ENCODE measurements at places on chromosomes 13 and 19.

DNA sequence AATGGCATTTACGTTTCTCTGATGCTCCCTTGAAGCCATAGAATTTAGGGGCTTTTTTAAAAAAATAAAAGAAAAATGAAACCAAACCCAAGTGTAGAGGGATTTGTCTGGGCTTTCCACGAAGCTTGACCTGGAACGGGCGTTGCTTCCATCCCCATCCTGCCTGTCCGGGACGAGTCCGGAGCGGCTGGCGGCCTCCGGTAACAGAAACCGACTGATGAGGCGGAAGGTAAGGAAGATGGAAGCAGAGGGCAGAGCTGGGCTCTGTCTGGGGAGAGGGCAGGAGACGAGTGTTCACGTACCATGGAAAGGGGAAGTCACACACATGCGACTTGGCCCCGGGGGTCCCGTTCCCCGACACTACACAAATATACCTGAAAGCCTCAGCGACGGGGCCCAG, 34.3 kb downstream of the BTBD2 start:
- DNase-seq, result no peak

GRCh38 chr13:30143666-30144400, 163.5 kb downstream of the KATNAL1 start:
- peak; percentile 44 for DNase-seq

DNA sequence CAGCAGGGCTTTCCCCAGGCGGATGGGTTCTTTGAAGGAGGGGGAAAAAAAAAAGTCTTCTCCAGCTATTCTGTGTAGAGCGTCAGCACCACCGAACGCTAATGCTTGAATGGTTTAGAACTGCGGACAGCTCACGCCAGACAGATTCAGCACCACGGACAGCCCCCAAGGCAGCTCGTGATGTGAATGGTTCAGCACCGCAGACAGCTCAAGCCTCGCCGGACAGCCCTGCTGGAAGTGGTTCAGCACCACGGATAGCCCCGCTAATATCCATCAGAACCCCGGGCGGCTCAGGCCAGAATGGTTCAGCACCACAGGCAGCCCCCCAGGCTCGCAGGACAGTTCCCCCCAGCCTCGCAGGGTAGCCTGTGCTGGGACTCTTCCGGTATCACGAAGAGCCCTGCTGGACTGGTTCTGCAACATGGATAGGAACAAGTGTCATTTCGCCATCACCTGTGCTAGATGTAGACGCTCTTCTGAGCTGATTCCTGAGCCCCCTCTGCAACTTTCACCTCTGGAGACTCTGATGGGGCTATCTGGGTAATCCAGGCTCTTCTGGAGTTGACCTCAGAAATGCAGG, 4.9 kb upstream of the SMIM17 start:
- DNase-seq, result peak; percentile 78

DNA sequence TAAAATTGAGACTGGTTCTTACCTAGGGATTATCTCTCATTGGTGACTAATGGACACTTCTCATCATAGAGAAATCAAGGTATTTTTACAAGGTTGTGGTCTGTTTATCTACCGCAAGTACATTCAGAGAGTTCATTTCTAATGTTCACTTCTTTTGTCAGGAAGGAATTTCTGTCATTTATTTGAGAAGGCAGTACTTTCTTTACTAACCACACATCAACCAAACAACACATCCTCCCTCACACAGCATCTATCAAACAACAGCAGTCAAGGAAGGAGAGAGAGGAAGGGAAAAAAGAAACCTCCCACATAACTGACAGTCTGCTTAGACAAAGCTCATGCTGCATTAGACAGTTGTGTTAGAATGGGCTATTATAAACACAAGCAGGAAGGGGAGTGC, 182.3 kb upstream of the KLF12 start:
- no peak for DNase-seq

GRCh38 chr13:79307866-79308298, 98.2 kb downstream of the RBM26 start:
- DNase-seq, result no peak

DNA sequence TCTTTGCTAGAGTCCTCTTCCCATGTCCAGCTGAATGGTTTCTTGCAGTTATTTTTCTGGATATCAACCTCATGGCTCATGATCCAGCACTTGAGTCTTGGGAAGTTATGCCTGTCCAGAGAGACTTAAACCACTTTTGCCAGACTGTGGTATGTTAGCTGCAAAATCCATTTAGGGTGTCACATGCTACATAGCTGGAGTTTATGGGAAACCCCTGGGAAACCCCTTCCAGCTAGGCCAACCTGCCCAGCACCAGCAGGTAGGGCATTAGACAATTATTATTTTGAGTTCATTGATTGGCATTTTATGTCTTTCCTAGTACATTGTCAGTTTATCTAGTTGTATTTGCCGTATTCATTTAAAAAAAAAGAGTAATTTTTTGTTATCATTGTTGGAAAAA, 797.8 kb downstream of the EFNB2 start:
- DNase-seq, result no peak

GRCh38 chr19:38778733-38779132, 5.4 kb upstream of the LGALS7 start:
- DNase-seq, result no peak

DNA sequence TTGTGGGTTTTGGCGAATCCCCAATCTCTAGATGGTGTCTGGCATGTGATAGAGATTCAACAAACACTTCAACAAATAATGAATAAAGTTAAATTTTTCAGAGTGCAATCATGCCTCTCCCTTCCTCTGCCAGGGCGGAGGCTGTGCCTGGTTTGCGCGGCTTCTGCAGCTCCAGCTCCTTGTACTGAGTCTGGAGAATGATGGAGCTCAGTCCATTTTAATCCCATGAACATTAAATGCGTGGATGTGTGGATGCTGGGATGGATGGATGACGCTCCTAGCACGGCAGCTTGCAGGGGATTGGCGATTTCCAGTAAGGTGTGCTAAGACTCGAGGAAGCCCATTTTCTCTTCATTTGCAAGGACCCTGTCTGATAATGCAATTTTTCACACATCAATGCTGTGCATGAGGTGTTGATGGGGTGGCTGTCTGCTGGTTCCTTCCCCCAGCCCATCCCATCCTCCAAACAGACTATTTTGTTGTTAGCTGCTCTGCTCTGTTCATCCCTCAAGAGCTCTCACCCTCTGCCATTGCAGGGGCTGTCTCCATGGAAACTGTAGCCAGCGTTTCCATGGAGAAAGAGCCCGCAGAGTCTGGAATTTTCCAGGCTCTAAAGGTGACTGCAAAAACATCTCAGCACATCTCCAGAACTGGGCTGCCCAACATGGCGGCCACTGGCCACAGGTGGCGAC, 92.6 kb upstream of the PEG3 start:
- no peak for DNase-seq

DNA sequence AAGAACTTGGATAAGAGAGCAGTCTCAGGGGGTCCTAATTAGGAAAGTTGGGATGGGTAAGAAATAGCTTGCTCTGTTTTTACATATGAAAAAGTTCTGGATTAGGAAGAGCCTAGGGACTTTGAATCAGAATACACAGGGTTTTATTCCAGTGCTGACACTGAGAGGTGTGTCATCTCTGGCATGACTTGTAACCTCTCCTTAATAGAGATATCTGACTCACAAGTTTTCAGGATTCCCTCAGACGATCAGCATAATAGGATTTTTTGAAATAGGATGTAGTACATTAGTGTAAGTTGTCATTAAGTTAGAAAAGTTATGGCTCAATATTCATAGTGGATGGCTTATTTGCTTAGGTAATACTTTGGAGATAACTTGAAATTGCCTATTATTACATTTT, 555.2 kb upstream of the MIR17HG start:
- no peak for DNase-seq

GRCh38 chr13:111789011-111789410, 277.9 kb upstream of the SOX1 start:
- no peak for DNase-seq

GRCh38 chr13:38135592-38135991, 214.1 kb upstream of the UFM1 start:
- DNase-seq, result no peak

DNA sequence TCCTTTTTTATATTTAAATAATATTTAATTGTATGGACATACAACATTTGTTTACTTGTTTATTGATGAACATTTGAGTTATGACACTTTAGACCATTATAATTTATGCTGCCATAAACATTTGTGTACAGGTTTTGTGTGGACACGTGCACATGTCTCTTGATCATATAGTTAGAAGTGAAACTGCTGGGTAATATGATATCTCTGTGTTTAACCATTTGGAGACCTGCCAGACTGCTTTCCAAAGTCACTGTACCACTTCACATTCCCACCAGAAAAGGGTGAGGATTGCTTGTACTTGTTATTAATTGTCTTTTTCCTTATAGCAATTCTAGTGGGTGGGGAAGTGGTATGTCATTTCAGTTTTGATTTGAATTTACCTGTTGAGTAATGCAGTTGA, 145.6 kb upstream of the KLHL1 start:
- no peak for DNase-seq

DNA sequence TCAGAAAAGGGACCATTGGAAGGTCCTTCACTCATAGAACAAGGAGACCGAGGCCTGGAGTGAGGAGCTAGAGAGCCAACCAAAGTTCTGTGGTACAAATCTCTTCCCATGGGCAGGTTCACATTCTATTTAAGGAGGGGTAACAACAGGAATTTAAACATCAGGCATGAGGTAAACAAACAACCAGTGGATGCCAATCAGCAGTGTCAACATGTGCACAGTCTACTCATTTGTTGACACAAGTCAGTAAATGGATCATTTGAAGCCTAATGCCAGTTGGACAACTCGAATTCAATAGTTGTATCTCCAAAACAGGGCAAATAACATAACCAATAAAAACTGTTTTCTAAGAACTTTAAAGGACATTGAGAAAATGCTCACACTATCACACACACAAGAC, 6.3 kb upstream of the DOCK9 start:
- DNase-seq, result no peak

DNA sequence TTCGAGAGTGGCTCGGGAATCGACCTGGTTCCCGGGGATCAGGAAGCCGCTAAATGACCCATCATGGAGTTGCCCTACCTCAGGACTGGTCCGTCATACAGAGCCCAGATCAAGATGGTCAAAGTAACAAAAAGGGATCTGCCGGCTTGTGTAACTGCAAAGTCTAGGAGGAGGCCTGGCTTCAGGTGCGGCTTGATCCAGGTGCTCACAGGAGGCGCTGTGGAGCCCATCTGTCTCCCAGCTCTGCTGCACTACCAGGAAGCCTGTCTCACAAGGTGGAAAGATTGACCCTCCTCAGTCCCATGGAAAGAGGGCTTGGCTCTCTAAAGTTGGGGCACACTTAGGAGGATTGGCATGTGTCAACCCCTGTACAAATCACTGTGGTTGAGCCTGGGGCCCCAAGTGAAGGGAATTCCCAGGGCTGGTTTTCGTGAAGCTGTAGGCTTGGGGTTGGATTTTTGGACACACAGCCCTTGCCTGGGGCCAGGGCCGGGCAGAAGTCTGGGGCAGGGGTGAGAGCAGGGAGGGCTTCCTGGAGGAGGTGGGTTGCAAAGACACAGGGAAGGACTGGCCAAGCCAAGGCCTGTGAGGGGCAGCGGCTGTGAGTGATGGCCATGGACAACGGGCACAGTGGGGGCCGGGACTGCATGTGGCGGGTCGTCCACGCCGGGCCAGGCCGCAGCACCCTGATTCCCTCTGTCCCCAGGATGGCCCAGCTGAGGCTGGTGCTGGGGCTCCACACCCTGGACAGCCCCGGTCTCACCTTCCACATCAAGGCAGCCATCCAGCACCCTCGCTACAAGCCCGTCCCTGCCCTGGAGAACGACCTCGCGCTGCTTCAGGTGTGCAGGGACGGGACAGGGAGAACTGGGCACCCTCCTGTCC, 4.2 kb downstream of the GZMM start:
- DNase-seq, result no peak

- peak; percentile 41 for DNase-seq
These were observed 68.0 kb upstream of the GPR183 start for GRCh38 chr13:99374994-99375737.

GRCh38 chr13:93976528-93976927, 503.0 kb downstream of the DCT start:
- no peak for DNase-seq

- no peak for DNase-seq
These were observed 33.8 kb upstream of the SGCG start for GRCh38 chr13:23146811-23147625.

Data from activated naive CD4-positive, alpha-beta T cell treated with anti-CD3 and anti-CD28 coated beads, Interleukin-2, amount 10 ng/mL, durations not matched to agents 7 days and 5 days (primary cell).